ENCODE measurements at places on chromosomes 5 and 9.

DNA sequence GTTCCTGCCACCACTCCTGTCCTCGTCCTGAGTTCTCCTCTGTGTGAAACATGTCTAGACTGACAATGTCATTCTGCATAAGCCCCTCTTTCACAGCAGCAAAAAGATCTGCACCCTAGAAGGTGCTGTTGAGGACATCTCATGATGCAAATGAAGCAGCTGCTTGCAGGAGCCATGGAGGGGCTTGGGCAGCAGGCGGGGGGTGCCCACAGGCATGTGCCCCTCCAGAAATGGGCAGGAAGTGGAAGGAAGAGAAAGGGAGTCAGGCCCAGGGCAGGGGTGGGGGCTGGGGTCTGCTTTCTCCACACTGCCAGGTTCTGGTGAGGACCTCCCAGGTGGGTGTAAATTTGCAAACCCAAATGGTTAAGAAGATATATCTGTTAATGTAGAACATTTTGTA lies 54.5 kb upstream of the KCNMB1 start:
- no peak for DNase-seq

- no peak for DNase-seq
These were observed 587 bp downstream of the MIER3 start for GRCh38 chr5:56951126-56951945.

GRCh38 chr9:105405514-105406131 lies 42.2 kb upstream of the FSD1L start:
- no peak for DNase-seq

DNA sequence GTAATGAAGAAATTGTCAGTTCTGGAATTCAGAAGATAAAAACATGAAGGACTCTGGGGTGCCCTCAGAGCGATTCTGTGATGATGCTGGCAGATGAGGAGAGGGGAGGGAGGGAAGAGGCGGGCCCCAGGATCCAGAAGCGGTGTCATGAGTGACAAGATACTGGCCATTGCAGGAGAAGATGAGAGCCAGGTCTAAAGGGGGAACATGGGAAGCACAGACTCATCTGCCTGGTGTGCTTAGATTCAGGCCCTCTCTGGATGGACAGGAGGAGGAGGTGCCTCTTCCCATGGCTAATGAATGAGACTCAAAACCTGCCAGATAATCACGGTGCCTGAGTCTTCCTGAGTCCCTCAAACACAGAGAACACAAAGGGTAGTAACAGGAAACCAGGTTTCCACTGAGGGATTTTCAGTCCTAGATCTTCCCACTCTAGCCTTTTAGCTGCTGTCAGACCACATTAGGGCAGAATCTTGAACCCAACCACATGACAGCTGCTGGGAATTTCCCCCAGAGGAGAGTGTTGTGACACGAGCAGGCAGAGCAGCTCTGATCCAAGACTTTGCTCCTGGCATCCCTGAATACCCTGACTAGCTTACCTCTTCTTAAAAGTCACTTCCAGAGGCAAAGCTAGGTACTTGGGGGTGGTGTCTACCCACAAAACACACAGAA lies 28.2 kb upstream of the HSPA9 start:
- DNase-seq: no peak

DNA sequence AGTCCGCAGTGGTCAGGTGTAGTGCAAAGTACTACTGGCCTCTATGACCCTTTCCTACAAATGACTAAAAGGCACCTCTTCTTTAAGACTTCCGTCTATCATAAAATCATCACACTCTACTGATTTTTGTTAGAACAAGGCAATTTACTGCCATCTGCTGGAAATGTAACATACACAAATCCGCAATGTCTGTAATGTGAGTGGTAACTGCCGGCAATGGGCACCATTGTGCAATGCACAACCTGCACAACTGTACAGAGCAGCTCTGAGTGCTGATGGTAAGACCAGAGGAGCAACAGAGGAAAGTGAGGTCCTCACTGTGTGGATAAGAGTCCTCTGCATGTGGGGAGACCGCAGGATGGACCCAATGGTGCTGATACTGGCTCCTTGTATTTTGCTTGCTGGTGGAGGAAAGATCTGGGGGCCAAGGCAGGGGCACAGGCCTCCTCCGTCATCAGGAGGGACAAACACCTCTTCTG lies 103.7 kb downstream of the ATPSCKMT start:
- DNase-seq: no peak

DNA sequence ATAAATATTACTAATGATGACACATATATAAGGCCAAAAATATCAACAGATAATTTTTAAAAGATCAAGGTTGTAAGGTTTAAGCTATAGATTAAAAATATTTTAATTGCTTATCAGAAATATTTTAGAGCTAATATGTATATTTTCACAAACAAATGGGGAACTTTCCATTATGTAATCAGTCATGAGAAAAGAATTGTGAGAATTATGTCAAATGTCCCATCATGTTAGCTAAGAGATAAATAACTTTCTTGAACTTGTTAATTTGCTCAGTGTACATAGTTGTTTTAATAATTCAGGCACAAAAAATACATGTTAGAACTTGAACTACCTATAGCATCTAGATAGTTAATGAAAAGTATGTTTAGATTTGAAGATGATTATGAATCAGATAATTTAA lies 67.7 kb downstream of the SYK start:
- DNase-seq: no peak

DNA sequence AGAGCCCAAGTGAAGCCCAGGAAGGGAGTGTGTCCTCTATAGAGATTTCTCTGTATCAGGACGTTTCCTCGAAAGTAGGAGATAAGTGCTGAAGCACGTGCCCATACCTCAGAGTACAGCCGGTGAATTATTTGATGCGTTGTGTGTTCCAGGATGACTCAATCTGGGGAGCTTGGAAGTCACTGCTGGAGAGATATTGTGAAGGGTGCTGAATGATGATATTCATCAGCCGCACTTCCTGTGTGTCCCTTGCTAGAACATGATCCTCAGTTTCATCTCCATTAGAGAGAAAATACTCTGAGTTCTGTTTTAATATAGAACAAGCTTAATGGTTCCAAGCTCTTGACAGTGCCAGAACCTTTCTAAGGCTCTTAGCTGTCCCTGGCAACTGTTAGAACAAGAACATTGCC lies 402.3 kb upstream of the ADAMTSL1 start:
- no peak for DNase-seq

GRCh38 chr5:179618923-179619554 lies 4.4 kb downstream of the HNRNPH1 start:
- DNase-seq: no peak

DNA sequence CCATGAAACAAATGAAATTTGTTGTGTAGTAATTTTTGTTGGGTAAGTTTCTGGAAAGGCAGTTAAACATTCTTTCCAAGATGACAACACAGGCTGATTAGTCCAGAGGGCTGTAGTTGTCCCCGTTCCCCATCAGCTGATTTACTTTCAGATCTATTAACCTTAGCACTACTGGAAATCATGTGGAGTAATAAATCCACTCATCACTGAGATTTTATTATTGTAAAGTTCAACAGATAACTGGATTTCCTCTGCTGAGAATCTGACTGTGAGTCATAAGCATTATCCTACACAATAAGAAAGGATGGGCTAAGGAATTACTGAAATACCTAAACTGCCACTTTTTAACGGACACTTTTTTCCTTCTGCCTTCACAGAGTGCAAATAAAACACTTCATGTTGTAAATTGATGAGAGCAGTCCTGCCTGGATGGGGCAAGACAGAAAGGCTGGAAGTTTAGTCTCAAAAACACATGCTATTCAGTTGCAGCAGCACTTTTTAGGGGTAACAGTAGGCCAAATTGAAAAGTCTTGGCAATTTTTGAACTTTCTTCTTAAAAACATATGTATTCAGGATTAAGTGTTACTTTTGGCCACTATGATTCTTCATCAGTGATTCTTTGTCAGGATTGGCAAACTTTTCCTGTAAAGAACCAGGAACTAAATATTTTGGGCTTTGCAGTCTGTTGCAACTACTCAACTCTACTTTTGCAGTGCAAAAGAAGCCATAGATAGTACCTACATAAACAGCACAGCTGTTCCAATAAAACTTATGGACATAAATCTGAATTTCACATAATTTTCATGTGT lies 7.0 kb downstream of the STOM start:
- no peak for DNase-seq

GRCh38 chr9:14071484-14071883 lies 242.5 kb downstream of the NFIB start:
- DNase-seq: no peak

- no peak for DNase-seq
These were observed 90.9 kb downstream of the KIF4B start for GRCh38 chr5:155104441-155104840.

GRCh38 chr5:82347201-82347865 lies 69.2 kb upstream of the RPS23 start:
- no peak for DNase-seq

DNA sequence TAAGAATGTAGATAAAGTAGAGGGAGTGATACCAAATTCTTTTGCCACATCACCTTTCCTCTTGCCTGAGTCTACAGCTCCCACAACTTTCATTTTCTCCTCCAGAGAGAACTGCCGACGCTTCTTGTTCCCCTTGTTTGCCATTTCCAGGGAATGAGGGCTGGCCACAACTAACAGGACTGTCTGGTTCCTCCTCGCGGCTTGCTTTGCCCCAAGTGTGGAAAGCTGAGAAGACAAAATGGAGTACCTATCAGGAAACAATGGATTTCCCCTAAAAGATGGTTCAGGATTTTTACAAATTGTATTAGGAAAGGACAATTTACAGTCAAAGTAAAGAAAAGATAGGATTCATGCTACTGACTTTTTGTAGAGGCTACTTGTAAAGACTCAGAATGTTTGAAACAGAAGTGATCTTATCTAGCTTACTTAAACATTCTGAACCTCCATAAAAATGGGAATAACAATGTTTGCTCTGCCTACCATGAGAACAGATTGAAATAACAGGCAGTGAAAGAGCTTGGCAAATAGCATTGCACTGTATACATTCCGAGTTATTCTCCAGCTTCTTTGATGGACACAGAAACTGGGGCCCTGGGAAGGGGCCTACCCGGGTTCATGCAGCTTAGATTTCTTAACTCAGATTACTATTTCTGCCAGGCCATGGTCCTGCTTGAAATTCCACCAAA lies 4.1 kb downstream of the TIGD6 start:
- no peak for DNase-seq

Data from omental fat pad (tissue), 4 donors.